CD4-positive, alpha-beta T cell treated with Interleukin-6 at 100 ng/mL for 8 hours (primary cell): ENCODE measurements at places on chromosomes 5 and 9.

- DNase-seq, result no peak
These were observed 127.9 kb downstream of the PIK3R1 start for GRCh38 chr5:68343421-68343826.

GRCh38 chr5:156755421-156756087, 94.5 kb upstream of the PPP1R2B start:
- no peak for DNase-seq

DNA sequence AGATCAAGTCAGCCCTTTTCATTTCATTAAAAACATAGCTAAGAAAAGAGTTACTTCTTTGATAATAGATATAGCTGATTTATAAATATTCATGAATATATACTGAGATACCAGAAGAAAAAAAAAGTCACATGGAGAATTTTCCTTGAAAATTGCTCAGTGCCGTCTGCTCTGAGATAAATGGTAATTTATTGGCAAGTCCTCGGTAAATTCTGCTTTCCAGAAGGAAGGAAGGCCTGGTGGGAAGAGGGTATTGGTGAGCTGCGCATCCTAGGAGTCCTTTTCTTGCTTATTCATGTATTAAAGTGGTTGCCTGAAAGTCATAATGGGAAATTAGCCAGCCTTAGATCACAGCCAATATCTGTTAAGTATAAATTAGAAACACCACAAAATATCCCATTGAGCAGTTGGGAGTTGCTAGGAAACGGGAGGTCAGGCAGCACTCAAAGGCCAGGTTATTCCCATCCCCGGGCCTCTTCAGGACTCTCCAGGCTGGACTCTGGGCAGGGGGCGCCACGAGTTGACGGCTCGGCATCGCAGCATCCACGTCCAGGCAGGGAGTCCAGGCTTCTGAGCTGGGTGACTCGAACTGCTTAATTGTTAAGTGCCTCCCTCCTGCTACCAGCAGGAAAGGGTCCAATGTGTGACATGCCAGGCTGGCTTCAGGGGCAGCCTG, 116.7 kb upstream of the RETREG1 start:
- DNase-seq, result no peak

- DNase-seq, result no peak
These were observed 64.5 kb upstream of the DAB2 start for GRCh38 chr5:39489263-39489662.

DNA sequence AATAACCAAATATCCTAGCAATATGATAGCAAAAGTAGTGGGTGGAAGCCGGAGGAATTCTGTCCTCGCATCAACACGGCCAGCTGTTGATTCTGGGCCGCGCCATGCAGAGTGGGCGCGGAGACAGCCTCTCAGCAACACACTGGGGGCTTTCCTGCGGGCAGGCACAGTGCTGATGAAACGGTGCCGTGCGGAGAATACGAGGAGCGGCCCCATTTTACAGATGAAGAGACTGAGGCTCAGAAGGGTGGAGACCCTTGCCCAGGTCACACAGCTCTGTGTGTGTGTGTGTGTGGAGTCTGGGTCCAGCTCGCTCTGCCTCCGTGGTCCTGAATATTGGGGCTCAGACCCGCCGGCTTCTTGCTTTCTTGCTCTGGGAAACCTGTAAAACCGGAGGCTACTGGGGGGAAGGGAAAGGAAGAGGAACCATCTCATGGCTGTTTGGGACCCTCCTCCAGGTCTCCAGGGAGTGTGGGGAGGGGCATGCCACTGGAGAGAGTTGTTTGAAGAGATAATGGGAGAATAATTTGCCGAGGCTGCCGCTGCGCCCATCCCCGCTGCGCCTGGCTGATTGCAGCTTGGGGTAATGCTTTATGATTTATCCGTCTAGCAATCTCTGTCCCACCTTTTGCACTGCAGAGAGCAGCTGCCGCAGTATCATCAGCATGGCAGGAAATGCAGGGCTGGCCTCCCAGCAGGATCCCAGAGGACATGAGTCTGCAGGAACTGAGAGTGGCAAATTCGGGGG, 36.6 kb downstream of the NCS1 start:
- DNase-seq, result no peak

DNA sequence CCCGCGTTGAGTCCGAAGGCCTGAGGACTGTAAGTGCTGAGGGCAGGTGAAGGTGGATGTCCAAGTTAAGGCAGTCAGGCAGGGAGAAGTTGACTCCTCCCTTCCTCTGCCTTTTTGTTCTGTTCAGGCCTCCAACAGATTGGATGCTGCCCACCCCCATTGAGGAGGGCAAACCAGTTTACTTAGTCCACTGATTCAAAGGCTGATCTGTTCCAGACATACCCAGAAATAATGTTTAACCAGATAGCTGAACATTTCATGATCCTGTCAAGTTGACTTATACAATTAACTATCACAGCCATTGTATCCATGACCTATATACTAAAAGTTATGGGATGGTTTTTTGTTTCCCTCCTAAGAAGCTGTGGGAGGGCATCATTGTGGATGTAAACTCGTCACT, 8.3 kb upstream of the TEX48 start:
- DNase-seq, result no peak

- no peak for DNase-seq
These were observed 66.0 kb downstream of the HMCN2 start for GRCh38 chr9:130331573-130331972.

DNA sequence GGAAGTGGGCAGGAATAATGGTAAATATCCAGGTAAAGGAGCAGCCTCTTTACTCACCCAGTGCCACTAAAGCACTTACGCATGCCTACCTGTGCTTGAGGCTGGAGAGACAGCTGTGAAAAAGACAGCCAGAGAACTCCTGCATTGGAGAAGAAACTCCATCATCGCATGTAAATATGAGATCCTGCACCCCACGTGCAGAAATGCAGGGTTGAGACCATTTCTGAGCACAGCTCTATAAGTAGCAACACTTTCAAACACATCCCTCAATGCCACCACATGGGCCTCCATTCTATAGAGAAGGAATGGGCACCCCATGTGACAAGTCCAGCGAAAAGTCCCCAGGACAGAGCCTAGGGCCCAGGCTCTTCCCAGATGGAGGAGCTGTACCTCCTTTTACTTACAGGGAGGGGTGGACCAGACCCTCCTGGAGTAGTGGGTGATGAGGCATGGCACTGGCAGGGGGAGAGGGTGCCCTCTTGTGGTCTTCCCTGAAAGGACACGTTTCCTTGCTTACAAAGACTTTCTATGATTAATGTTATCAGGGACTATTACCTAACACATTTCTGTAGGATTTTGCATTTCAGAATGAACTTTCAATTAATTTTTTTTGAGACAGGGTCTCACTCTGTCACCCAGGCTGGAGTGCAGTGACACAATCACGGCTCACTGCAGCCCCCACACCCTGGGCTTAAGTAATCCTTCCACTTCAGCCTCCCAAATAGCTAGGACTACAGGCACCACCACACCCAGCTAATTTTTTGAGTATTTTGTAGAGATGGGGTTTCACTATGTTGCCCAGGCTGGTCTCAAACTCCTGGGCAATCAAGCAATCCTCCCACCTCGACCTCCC, 55.3 kb upstream of the IL17B start:
- DNase-seq, result peak; percentile 37

DNA sequence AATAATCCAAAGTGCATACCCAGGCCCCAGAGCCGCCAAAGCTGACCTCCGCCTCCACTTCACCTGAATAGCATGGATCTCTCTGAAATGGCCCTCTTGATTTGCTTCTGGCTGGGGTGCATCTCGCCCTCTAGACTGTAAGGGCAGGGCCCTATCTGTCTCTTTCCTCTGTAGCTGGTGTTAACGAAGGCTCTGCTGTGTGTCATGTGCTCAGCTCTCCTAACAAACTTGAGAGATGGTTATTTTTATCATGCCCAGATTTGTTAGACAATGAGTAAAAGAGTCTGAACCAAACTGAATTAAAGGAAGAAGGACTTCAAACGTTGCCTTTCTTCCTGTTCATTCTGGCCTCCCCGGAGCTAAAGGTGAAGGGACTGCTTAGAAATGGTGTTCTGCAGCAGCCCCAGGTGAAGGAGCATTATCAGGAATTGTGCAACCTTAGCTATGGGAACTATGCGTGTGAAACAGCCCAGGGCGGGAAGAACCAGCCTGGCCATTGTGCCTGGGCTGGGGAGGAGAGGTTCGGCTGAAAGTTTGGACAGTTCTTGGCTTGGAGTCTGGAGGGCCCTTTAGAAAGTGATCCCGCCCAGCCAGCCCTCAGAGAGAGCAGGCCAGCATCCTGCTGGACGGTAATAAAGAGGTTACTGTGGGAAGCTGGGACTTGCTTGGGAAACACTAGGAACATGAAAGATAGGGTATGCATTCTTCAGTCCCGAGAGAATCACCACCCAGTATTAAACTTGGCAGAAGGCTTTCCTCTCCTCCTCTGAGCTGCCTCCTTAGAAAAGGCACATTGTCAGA, 73.5 kb downstream of the WWC1 start:
- no peak for DNase-seq

- DNase-seq, result no peak
These were observed 186.9 kb upstream of the PAPPA start for GRCh38 chr9:115966660-115967059.

DNA sequence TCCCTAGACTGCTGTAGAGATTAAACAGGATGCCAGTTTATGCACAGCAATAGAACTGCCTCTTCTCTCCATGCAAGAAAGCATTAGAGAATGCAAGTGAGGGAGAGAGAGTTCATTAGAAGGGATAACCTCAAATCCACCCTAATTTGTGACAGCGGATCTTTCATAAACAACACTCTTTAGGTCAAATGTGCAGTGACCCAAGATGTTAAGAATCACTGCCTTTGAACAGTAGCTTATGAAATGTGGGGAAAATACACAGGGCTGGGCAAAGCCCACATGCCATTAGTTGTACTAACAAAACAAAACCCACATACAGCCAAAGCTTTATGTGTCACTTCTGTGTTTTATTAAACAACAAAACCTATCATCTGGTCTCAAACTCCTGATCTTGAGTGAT, 36.2 kb upstream of the POU4F3 start:
- DNase-seq, result no peak

DNA sequence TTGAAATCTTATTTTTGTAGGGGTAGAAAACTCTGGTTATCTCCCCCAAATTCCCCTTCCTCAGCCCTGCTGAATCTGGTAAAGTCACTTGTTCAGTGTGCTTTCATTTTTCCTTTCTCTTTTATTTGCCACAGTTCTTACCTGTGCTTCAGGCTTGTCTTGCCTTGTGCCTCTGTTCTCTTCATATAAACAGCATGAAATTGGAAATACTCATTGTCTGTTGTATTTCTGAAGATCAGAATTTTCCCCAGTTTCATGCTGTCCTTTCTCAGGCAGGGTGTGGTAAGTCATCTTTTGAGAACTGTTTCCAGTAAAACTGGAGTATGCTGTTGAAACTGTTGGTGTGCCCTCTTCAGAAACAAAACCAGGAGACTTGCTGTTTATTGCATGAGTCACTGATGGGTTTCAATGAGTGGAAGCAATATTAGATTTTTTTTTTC, 7.0 kb downstream of the PAM start:
- no peak for DNase-seq

DNA sequence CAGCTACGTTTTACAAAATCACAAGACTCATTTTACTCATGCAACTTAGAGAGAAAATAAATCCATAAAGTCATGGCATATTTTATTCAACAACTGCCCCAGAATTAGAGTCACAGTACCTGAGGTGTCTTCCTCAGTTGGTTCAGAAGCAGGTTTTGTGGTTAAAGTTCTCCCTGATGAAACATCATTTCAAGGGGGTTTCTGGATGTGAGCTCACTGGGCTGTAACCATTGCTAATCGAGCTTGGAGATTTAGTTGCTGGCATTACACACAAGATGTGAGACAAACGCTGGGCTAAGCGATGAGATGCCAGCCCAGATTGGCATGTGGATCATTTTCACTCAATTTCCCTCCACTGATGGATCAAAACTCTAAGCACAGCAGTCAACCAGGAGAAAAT, 131.3 kb downstream of the PRELID2 start:
- no peak for DNase-seq

- no peak for DNase-seq
These were observed 106.6 kb upstream of the TBCA start for GRCh38 chr5:77882670-77883257.

DNA sequence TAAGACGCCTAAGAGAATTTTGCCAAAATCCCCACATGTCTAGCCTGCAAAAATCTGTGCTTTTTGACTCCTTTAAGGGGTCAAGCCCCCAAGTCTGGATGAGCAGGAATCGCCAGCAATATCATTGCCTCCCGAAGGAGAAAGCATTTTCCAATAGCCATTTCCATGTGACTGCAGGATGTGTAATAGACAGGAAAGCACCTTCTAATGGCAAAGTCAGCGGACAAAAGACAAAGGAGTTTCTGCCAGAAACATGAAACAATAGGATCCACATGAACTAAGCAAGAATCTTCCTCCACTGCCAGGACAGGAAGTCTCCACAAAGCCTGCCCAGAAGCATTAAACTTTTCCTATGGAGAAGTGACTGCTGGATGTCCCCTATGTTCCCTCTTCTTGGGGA, 177.1 kb upstream of the PCSK5 start:
- no peak for DNase-seq

DNA sequence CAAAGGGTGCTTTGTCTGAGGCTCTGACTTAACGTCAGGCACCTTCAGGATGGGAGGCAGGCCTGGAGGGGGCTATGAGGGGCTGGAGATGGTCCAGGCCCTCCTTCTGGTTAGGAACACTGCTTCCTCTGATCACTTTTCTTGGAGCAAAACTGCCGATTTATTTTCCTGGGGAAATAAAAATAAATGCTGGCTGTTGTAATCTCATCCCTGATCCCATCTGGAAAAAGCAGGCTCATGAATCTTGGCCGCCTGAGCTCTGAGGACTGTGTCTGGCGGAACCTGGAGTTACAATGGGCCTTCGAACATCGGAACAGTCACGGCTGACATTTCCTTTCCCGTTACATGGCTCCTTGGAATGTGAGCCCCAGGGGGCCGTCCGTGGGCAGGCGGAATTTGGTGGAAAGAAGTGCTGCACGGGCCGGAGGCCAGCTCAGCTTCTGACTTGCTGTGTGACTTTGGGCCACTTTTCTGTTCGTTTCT, 157.8 kb downstream of the RGS3 start:
- DNase-seq, result no peak

DNA sequence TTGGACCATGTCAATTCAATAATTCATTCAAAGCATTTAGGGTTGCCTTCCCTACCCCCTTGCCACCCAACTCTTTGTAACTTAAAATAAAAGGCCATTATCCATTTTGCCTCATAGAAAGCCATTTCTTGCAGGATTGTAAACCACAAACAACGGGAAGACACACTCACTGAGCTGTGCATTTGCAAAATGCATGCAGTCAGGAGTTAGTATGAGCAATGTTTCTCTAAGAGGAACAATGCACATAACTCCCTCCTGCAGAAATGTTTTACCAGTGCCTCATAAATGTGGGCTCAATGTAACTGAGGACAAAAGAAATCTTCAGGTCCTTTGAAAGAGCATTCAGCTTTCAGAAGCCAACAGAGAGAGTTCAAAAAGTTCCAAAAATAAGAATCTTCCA, 98.5 kb upstream of the ABCA1 start:
- DNase-seq, result no peak

GRCh38 chr5:19208397-19208796, 779.6 kb downstream of the CDH18 start:
- DNase-seq, result no peak

GRCh38 chr5:168006456-168007130, 284.9 kb upstream of the WWC1 start:
- no peak for DNase-seq
